ENCODE measurements at places on chromosomes 13 and 19.
A peak's percentile ranks its signal among the peaks of the same experiment; 100 is the strongest.

GRCh38 chr13:32754179-32754578 is 167.9 kb downstream of the PDS5B start:
- no peak for DNase-seq

- DNase-seq, result peak; percentile 50
Observed at GRCh38 chr19:13920940-13921747, 15.1 kb downstream of the CC2D1A start.

DNA sequence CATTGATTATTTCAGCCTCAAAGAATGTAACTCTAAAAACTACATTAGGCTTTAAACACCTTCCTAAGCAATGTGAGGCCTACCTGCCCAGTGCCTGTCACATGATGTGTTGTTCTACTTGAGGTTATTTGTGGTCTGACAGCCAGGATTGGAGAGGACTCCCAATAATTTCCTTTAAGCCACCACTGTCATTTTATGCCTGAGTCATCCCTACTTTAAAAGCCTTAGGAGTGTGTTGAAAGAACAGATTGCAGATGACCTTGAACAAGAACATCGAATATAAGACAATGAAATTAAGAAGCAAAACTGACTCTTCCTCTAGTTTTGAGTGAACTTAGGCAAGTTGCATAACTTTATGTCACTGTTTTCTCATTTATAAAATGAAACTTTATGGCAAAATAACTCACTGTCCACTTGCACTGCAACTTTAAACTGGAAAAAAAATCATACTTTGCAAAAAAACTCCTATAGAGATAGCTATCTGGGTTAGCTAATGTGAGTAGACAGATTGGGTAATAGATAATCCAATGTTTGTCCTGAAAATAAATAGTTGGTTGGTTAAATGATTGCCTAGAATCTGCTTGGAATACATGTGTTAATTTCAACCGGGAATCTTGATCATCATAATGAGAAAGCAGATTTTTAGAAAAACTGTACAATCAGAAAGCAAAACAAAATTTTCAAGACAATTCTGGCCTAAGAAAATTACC is 361.2 kb downstream of the SUCLA2 start:
- no peak for DNase-seq

DNA sequence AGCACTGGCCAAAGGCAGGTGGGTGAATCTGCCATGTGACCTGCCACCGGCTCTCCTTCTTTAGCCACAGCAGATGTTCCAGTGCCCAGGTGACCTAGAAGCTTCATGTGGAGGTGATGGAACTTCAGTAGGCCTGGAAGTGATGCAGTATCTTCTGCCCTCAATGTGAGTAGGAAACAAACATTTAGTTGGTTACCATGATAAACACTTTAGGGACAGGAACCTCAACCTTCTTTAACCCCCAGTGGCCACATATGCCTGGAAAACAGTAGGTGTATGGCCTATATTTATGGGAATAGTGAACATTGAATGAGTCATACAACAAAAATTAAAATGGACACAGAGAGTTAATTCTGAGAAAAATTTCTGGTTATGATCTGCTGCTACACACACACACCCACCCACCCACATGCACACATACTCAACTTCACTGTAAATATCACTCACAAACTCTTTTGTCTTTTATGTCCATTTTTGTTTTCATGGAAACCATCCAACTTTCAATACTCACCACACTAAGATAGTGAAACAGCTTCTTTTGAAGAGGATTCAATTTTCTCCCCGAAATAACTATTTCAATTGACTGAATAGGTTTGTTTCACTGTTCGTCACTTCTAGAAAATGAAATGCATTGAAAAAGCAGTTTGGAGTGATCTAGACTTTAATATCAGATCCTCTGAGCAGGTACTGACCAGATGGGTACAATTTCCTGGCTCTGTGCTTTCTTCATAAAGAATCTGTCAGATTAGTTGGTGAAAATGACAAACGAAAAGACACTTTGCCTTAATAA is 97.3 kb downstream of the STARD13 start:
- no peak for DNase-seq

GRCh38 chr19:45994456-45994997 is 740 bp upstream of the CCDC61 start:
- no peak for DNase-seq

- DNase-seq, result no peak
Observed at GRCh38 chr13:78659732-78660494, 958 bp upstream of the OBI1 start.

DNA sequence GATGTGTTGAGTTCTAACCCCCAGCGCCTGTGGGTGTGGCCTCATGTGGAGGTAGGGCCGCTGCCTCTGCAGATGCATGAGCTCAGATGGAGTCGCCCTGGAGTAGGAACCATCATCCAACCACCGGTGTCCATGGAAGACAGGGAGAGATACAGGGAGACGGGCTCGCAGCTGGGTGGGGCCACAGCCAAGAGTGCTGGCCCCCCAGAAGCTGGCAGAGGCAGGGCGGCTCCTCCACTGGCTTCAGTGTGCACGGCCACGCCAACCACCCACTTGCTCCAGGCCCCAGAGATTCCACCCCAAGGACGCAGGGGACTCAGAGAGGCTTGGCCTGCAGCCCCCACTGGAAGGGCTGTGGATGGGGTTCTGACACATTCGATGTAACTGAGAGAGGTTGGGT is 5.4 kb upstream of the MCF2L start:
- no peak for DNase-seq

DNA sequence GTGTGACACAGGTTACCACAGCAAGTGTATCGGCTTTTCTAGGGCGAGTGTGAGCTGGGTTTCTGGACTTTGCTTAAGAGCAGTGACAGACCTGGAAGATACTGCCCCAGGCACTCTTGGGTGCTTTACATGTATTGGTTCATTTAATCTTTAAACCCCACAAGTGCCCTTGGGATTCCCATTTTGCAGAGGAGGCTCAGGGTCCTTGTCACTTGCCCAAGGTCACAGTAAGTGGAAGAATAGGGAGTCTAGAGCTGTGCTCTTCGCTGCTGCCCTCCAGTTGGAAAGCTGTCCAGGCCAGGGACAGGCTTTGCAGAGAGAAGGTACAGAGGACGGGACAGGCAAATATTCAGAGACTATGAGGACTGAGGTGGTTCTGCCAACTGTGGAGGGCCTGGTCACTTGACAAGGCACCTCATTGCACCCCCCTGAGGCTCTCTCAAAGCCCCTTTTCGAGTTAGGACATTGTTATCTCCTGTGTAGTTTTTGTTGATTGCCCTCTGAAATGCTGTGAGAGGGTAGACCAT is 42.4 kb downstream of the BBC3 start:
- DNase-seq, result no peak

DNA sequence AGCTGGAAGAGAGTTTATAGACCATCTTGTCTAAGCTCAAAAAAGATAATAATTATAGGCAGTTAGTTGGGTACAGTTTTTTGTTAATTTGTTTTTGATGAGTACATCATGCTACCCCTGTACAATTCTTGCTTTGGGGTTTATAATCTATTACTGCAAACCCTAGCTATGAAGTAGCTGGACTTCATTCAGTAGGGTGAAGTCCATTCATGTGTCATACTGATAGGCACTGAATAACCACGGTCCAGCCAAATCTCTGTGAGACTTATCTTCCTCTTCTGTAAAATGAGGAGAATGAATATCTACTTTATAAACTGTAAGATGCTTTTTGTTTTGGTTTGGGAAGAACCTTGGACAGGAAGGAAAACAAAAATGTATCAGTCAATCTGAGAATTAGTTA is 19.5 kb downstream of the SLC46A3 start:
- DNase-seq, result no peak

- no peak for DNase-seq
Observed at GRCh38 chr13:110258876-110259631, 47.9 kb downstream of the COL4A1 start.

DNA sequence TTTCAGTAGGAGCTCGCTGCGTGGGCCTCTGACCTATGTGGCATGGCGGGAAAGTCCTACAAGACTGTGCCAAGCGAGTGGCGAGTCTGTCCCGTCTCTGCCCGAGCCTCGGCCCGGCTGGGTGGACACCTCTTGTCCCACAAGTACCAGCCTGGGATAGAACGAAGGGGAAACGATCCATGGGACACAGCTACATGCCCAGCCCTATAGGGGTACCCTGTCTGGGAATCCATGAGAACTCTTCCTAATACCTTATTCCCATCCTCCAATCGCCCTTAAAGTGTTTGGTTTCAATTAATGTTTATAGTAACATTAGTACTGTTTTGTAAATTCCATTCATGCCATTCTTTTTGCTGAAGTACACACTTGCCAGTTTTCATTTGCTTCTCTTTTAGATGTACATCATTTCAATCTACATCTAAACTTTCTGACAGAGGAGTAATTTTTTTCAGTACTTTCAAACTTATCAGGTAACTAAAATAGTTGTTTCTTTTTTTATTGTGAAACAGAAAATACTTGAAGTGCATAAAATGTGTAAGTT is 667 bp upstream of the ZNF790 start:
- no peak for DNase-seq

- DNase-seq, result peak; percentile 3
Observed at GRCh38 chr13:72850959-72851677, 69.2 kb downstream of the PIBF1 start.

- no peak for DNase-seq
Observed at GRCh38 chr13:85500696-85501256, 298.4 kb downstream of the SLITRK6 start.

DNA sequence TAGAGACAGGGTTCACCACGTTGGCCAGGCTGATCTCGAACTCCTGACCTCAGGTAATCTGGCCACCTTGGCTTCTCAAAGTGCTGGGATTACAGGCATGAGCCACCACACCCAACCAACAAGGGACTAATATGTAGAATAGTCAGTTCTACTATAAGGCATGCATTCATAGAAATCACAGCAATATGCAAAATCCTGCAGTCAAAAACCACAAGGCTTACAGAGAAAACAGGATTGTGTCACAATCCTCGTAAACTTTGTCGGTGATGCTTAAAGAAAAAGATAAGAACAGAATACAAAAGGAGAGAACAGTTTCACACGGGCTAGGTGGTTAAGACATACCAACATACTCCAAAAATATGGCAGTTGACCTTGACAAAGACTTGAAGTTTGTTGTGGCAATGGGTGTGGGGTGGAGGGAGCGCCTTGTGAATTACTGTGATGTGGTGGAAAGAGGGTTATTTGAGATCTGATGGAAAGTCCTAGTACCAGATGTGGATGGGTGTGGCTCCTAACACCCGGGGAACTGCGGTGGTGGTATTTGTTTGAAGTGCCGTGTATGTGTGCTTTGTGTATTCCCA is 12.4 kb downstream of the NOSIP start:
- no peak for DNase-seq

- no peak for DNase-seq
Observed at GRCh38 chr13:90320664-90321063, 1026.8 kb upstream of the MIR17HG start.

DNA sequence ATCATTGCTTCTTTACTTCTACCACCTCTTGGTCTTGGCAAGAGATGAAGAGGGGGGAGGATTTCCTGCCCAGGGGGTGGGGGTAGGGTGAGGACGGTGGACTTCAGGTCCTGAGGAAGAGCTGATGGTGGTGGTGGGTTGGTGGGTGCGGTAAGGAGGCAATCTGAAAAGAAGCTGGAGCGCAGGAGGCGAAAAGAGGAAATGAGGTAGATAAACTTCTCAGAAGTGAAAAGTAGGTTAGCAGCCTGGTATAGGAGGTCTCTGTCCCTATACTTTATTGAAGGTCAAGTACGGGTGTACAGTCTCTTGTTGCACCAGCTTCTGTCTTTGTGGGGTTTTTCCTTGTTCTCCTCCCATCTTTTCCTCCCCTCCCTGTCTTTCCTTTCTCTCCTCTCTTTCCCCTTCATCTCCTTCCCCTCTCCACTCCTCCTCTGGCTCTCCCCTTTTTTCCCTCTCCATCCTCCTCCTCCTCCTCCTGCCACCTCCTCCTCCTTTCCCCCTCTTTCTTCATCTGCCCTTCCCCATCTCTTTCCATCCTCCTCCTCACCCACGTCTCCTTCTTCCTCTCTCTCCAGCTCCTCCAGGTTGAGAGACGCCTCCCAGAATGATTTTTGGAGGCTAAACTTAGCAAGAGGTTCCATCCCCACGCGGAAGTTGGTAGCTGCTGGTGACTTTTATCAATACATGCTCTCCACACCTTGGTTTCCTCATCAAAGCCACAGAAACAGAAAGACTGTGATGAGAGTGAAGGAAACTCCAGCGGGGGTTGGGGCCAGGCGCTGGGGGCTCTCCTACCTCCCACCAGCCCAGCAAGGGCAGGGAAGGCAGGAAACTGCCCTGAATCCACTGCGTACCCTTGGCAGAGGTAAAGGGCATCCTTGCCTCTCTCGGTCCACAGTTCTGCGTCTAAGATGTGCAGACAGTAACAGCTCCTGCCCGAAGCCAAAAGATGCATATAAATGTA is 15.3 kb downstream of the TNFSF14 start:
- no peak for DNase-seq

GRCh38 chr13:50711996-50712395 is 131.5 kb downstream of the DLEU7 start:
- no peak for DNase-seq

- no peak for DNase-seq
Observed at GRCh38 chr19:39986643-39987042, 10.2 kb upstream of the ZNF546 start.

- DNase-seq, result peak; percentile 33
Observed at GRCh38 chr13:33799950-33800592, 17.9 kb upstream of the RFC3 start.

DNA sequence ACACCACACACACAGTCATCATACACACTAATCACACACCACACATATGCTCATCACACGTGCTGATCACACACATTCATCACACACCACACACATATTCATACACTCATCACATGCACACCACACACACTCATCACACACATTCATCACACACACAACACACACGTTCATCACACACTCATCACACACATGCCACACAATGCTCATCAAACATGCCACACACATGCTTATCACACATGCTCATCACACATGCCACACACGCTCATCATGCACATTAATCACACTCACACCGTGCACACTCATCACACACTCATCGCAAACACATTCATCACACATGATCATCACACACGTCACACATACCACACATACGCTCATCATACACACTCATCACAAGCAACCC is 47.5 kb downstream of the C1QTNF9 start:
- no peak for DNase-seq

DNA sequence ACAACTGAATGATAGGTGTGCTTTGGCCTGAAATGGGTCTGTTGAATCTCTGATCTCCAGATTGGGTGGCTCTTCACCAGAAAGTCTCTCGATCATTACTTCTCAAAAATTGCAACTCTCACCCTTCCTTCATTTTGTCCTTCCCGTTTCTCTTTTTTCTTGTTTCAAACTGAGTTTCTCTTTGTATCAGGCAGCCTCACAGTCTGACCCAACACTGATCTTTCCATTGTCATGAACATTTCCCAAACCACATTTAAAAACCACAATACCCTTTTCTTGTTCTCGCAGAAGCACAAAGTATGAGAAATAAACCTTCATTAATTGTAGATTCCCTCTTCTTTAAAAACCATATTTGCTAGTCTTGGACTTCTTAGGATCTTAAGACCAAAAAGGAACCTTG is 33.6 kb upstream of the HMGB1 start:
- DNase-seq, result no peak

DNA sequence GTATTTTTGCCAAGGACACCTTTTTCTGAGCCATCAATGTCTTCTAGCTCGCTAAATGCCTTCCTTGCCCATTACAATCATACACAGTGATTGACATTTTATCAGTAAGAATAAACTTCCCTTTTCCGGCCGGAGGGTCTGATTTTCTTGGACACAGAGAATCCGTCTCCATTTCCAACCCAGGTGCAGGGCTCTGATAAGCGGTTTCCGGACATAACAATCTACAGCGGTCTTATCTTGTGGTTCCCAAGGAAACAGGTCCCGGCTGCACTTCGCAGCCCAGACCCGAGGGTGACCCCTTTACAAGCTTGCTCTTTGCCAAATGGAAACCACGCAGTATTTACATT is 5.1 kb upstream of the ZNF77 start:
- DNase-seq, result no peak

GRCh38 chr13:100870898-100871297 is 196.3 kb upstream of the TMTC4 start:
- no peak for DNase-seq
